Ascending aorta (tissue), 2 donors: ENCODE measurements at places on chromosomes 3 and 15. TPM values are rescaled to one million over a fixed set of nuclear protein-coding genes. Genes with fewer than 3 reads are reported as not detected.

GRCh38 chr3:114115143-114115542 lies 58.6 kb downstream of the QTRT2 start:
- H3K4me1 ChIP-seq = no peaks in the 10 kb centered on the region
- H3K36me3 ChIP-seq = no peaks in the 10 kb centered on the region
- H3K4me3 ChIP-seq = no peak overlapping the region
- H3K27ac ChIP-seq = no peak overlapping the region
- no peak for DNase-seq

Gene LSMEM2
- not detected for total RNA-seq

- H3K4me3 ChIP-seq = no peak overlapping the region
- no peaks in the 10 kb centered on the region for H3K27me3 ChIP-seq
- no peaks in the 10 kb centered on the region for H3K4me1 ChIP-seq
- no peak overlapping the region for H3K27ac ChIP-seq
Observed at GRCh38 chr3:142694225-142694624, 29.6 kb upstream of the TRPC1 start.

- H3K27me3 ChIP-seq = no peaks in the 10 kb centered on the region
- H3K4me3 ChIP-seq = peak overlapping the region; percentile 71
- peaks cover 17% of the 10 kb centered on the region for H3K36me3 ChIP-seq
- H3K4me1 ChIP-seq = peaks cover 27% of the 10 kb centered on the region
Observed at GRCh38 chr3:126474498-126475412, 936 bp downstream of the ZXDC start.

Gene DPPA2
- total RNA-seq = not detected

GRCh38 chr15:62085740-62086139 lies 19.0 kb downstream of the C2CD4A start:
- no peak overlapping the region for H3K27ac ChIP-seq
- no peak for DNase-seq
- no peaks in the 10 kb centered on the region for H3K4me1 ChIP-seq
- H3K36me3 ChIP-seq = no peaks in the 10 kb centered on the region

Gene POLR2H
- total RNA-seq = 26.0 TPM

- no peak for DNase-seq
- H3K27ac ChIP-seq = no peak overlapping the region
- no peaks in the 10 kb centered on the region for H3K36me3 ChIP-seq
- H3K4me3 ChIP-seq = no peak overlapping the region
- no peaks in the 10 kb centered on the region for H3K27me3 ChIP-seq
Observed at GRCh38 chr3:195134431-195134830, 136.5 kb downstream of the XXYLT1 start.

Gene KCNMB3
- total RNA-seq = 16.5 TPM

DNA sequence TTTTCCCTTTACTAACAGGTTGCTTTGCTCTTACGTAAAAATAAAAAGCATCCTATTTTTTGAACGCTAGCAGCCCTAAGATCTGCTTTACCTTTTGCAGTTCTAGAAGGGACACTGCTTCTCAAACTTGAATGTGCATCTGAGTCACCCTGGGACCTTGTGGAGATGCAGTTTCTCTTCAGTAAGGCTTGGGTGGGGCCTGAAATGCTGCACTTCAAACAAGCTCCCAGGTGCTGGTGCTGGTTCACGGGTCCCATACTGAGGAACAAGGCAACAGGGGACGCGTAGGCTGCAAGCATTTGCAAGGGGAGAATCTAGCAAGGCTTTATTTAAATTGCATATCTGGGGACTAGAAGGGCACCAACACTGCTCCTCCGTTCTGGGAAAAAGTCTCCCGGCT lies 30.0 kb downstream of the MB21D2 start:
- H3K4me1 ChIP-seq = peaks cover 6% of the 10 kb centered on the region
- no peak overlapping the region for H3K27ac ChIP-seq
- no peaks in the 10 kb centered on the region for H3K36me3 ChIP-seq

DNA sequence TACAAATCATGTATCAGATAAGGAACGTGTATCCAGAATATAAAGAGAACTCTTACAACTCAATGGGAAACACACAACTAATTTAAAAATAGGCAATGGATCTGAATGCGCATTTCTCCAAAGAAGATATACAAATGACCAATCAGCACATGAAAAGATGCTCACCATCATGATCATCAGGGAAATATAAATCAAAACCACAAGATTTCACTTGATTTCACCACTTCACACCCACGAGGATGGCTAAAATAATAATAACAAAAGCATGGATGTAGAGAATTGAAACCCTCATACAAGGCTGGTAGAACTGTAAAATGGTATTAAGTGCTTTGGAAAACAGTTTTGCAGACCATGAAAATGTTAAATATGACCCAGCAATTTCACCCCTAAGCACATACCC lies 26.7 kb upstream of the SLC12A8 start:
- peaks cover 4% of the 10 kb centered on the region for H3K36me3 ChIP-seq
- no peaks in the 10 kb centered on the region for H3K27me3 ChIP-seq
- no peak overlapping the region for H3K27ac ChIP-seq
- no peak for DNase-seq
- H3K4me3 ChIP-seq = no peak overlapping the region

DNA sequence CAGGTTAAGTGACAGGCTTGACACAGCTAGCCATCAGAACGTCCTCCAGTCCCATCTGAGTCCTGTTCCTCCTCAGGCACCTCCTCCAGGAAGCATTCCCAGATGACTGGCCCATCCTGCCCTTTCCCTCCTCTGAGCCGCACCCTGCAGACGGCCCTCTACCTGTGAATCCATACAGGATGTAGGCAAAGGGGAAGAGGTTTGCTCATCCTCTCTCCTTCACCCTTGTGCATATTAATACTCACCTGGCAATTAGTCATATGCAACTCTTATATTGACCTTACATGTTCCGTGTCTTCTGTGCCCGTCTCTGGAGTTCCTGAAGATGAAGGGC lies 61.9 kb downstream of the SMAD3 start:
- no peaks in the 10 kb centered on the region for H3K27me3 ChIP-seq
- no peaks in the 10 kb centered on the region for H3K36me3 ChIP-seq
- H3K4me1 ChIP-seq = peaks cover 48% of the 10 kb centered on the region
- H3K27ac ChIP-seq = peak overlapping the region; percentile 86
- H3K4me3 ChIP-seq = no peak overlapping the region
- no peak for DNase-seq

- H3K27me3 ChIP-seq = no peaks in the 10 kb centered on the region
- H3K27ac ChIP-seq = no peak overlapping the region
- H3K4me3 ChIP-seq = no peak overlapping the region
- DNase-seq = no peak
- no peaks in the 10 kb centered on the region for H3K4me1 ChIP-seq
Observed at GRCh38 chr15:44883199-44883877, 73.1 kb upstream of the TERB2 start.

Gene GOLGA8S
- total RNA-seq = not detected

Gene CLDN16
- not detected for total RNA-seq

DNA sequence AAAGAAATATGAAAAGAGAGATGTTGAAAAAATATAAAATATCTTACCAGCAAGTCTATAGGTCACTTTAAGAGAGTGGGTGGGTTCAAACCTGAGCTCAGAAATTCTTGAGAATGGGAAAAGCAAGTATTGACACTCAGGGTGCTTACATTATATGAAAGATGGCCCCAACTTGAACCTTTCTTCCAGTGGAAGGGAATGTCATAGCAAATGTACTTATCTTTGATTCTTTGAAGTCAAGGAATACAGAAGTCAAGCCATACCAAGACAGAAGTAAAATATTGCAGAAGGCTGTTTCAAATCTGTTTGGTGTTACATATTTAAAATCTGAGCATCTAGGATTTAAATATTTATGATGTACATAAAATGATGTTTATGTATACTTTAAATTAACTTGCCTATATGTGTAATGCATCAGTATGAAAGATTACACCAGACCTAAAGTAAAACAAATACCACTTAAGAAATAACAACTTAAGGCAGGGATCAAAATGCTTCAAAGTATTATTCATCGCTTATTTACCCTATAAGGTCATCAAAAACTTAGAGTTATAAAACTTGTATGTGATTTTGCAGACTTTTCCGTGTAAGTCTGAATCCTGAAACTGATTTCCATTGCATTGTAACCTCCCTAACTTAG lies 8.7 kb downstream of the MME start:
- H3K27me3 ChIP-seq = no peaks in the 10 kb centered on the region
- H3K27ac ChIP-seq = no peak overlapping the region
- H3K4me3 ChIP-seq = no peak overlapping the region
- H3K36me3 ChIP-seq = no peaks in the 10 kb centered on the region

- no peak overlapping the region for H3K4me3 ChIP-seq
- no peak overlapping the region for H3K27ac ChIP-seq
- H3K27me3 ChIP-seq = no peaks in the 10 kb centered on the region
- no peaks in the 10 kb centered on the region for H3K4me1 ChIP-seq
- DNase-seq = no peak
- H3K36me3 ChIP-seq = no peaks in the 10 kb centered on the region
Observed at GRCh38 chr3:192933779-192934460, 16.3 kb upstream of the MB21D2 start.

DNA sequence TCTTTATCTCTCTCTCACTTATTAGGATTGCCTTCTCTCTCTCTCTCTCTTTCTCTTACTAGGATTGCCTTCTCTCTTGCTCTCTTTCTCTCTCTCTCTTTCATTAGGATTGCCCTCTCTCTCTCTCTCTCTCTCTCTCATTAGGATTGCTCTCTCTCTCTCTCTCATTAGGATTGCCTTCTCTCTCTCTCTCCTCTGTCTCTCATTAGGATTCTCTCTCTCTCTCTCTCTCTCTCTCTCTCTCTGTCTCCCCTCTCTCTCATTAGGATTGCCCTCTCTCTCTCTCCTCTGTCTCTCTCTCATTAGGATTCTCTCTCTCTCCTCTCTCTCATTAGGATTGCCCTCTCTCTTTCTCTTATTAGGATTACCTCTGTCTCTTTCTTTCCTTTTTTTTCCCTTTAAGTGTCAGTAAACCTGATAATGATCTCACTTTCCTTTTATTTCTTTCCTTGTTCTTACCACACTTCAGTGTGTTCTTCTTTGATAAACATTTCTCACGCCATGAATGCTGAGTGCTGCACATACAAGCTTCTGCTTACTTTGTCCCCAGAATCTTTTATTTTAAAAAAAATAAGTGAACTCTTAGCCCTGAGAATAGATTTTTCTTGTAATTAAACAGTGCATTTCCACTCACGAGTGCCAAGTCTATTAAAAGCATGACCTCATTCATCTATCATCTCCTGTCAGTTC lies 243.4 kb upstream of the TBC1D5 start:
- no peak overlapping the region for H3K27ac ChIP-seq
- H3K4me1 ChIP-seq = no peaks in the 10 kb centered on the region
- H3K4me3 ChIP-seq = no peak overlapping the region
- DNase-seq = no peak
- H3K36me3 ChIP-seq = no peaks in the 10 kb centered on the region
- no peaks in the 10 kb centered on the region for H3K27me3 ChIP-seq
